Esophagus muscularis mucosa (tissue), 4 donors: ENCODE measurements at places on chromosomes 2 and 18. TPM values are rescaled to one million over a fixed set of nuclear protein-coding genes. Genes with fewer than 3 reads are reported as not detected.

DNA sequence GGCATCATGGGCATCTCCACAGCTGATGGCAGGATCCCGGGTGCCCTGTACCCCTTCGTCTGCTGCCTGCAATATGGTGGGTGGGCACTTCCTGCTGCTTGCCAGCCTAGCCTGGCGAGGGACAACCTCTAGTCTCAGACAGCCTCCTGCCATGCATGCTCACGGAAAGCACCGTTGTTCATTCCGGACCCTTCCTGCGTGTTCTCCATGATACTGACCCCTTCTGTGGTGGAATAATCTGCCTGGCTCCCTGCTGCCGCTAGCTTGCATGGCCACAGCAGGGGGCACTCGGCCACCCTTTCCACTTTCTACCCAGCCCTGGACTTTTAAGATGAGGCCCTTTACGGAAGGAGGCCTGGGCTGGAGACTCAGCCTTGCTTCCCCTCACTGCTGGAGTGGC lies 12.0 kb downstream of the PCARE start:
- peaks cover 22% of the 10 kb centered on the region for H3K4me1 ChIP-seq
- no peak for DNase-seq
- no peaks in the 10 kb centered on the region for H3K36me3 ChIP-seq
- no peak overlapping the region for H3K27ac ChIP-seq

DNA sequence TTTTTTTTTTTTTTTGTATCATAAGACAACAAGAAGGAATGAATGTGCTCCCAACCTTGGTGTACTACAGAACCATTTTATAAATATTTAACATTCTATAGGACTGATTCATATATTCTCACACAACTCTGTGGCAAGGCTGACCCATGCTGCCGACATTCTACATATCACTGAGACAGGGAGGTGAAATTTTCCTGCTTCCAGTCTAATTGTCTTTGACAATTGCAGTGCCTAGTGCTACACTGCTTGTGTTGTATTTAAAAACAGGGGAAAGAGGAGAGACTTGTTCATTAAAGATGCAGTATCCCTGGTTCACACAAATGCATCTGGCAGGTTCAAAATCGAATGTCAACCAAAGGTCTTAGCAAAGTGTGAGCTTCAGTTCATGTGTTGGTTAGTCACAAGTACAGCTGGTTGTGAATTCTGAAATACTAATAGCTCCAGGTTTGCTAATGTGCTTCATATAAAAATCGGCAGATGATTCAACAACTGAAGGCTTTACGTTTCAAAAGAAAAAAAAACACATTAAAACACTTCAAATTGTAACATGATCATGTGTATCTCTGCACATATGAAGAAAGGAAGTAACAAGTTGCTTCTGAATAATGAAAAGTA lies 130.8 kb downstream of the FIGN start:
- H3K36me3 ChIP-seq: no peaks in the 10 kb centered on the region
- H3K27ac ChIP-seq: no peak overlapping the region
- no peak for DNase-seq
- no peaks in the 10 kb centered on the region for H3K27me3 ChIP-seq

GRCh38 chr2:232888099-232888836 lies 18.2 kb downstream of the SNORC start:
- H3K36me3 ChIP-seq: no peaks in the 10 kb centered on the region
- no peak for DNase-seq
- no peak overlapping the region for H3K4me3 ChIP-seq

DNA sequence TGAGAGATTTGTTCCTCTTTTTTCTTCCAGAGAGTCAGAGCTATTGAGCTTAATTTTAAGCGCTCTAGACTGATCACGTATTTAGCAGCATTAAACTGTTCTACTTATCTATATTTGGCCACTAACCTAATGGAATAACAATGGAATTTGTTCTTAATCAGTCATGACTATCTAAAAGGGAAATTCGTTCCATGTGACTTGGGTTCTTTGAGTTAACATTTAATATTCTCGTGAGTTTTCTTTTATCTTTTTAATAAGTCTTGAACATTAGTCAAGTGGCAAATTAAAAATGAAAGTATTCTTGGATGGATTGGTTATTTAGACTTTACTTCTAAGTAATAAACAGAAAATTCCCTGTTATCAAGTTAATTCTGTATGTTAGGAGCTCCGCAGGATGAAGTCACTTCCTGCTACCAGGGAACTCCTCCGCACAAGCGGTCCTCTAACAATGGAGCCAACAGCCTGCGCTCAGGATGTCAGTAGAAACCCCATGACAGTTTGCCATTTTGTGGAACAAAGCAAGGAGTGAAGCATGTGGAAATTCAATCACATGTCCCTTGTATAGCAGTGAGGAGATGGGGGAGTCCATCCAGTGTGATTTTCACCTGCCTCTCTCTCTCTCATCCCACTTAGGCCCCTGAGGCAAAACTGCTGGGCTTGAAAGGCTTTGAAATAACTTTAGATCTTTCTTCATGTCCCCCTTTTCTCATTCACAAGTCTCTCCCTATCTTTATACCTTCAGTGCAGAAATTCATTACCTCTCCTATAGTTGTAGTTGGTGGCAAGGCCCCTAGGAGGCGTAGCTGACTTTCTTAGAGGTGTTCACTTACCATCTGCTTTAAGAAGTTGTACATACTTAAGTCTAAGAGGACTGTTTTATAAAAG lies 138.1 kb downstream of the WDR7 start:
- no peak for DNase-seq
- H3K4me1 ChIP-seq: no peaks in the 10 kb centered on the region
- no peaks in the 10 kb centered on the region for H3K27me3 ChIP-seq
- no peaks in the 10 kb centered on the region for H3K36me3 ChIP-seq

GRCh38 chr2:199471443-199472057 lies 13.8 kb upstream of the SATB2 start:
- H3K27ac ChIP-seq: no peak overlapping the region
- no peaks in the 10 kb centered on the region for H3K36me3 ChIP-seq
- H3K27me3 ChIP-seq: peaks cover 93% of the 10 kb centered on the region
- peak overlapping the region; percentile 38 for H3K4me3 ChIP-seq

- H3K27me3 ChIP-seq: no peaks in the 10 kb centered on the region
- DNase-seq: no peak
- peaks cover 23% of the 10 kb centered on the region for H3K4me1 ChIP-seq
- H3K27ac ChIP-seq: peak overlapping the region; percentile 93
Observed at GRCh38 chr2:27134781-27135477, 493 bp upstream of the PREB start.

GRCh38 chr2:8584174-8585066 lies 97.4 kb upstream of the ID2 start:
- H3K27me3 ChIP-seq: no peaks in the 10 kb centered on the region
- peak overlapping the region; percentile 48 for H3K4me3 ChIP-seq
- peaks cover 38% of the 10 kb centered on the region for H3K4me1 ChIP-seq
- no peaks in the 10 kb centered on the region for H3K36me3 ChIP-seq

DNA sequence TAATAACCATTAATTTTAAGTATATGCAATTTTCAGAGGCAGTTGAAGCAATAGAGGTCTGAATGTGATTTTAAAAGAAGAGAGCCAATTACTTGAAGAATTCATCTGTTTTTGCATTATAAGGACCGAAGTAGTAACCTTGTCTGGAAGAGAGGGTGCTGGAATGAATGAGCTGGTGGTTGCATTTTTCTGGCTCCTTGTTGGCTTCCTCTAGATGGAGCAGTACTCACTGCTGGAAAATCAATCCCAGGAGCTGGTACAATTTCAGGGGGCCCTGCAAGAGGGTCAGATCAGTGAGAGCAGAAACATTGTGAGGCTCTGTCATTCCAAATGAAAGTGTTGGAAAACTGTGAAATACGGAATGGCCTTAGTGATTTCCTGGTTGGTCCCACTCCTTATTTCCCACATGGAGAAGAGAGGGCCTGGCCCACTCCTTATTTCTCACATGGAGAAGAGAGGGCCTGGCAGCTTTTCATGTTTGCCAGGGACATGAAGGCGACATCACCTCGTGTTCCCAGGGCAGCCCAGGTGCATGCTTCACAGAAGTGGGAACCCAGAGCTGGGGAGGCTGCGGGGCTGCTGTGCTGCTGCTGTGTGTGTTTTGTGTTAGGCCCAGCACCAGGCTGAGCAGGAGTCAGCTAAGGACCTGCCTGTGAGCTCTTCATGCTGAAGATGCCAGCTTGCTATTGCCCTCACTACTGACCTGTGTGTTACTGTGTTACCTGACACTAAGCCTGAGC lies 197.4 kb downstream of the SNTG2 start:
- no peak overlapping the region for H3K27ac ChIP-seq
- no peaks in the 10 kb centered on the region for H3K36me3 ChIP-seq
- H3K27me3 ChIP-seq: no peaks in the 10 kb centered on the region
- no peak overlapping the region for H3K4me3 ChIP-seq
- peaks cover 1% of the 10 kb centered on the region for H3K4me1 ChIP-seq

- peaks cover 33% of the 10 kb centered on the region for H3K4me1 ChIP-seq
- H3K36me3 ChIP-seq: no peaks in the 10 kb centered on the region
- no peaks in the 10 kb centered on the region for H3K27me3 ChIP-seq
- DNase-seq: no peak
- H3K27ac ChIP-seq: peak overlapping the region; percentile 0
Observed at GRCh38 chr2:8121826-8122513, 559.9 kb upstream of the ID2 start.

DNA sequence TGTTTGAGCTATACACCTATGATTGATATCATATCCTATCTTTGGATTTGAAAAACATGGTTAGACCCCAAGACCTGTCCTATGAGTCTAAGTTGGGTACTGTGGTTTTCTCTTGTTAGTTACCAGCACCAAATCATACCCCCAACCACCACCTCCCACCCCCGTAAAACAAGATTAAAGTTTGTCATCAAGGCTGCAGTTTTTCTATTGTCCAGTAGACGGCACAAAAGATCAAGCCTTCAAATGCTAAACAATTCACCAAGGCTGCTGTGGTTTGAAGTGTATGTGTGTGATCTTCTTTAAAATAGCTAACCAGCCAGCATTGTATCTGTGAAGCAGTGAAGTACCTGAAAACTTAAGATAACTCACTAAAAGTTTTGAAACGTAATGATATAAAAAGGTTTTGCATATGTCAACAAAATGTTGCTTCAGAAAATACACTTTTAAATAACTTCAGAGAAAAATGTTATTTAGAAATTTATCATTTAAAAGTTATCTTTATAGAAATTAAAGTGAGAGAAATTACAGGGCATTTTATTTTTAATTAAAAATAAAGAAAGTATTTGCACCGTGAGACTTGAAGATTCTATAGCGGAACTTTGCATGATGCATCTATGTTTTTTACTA lies 5.8 kb upstream of the MEIS1 start:
- H3K4me3 ChIP-seq: no peak overlapping the region
- DNase-seq: no peak
- H3K27ac ChIP-seq: peak overlapping the region; percentile 98
- peaks cover 78% of the 10 kb centered on the region for H3K4me1 ChIP-seq

DNA sequence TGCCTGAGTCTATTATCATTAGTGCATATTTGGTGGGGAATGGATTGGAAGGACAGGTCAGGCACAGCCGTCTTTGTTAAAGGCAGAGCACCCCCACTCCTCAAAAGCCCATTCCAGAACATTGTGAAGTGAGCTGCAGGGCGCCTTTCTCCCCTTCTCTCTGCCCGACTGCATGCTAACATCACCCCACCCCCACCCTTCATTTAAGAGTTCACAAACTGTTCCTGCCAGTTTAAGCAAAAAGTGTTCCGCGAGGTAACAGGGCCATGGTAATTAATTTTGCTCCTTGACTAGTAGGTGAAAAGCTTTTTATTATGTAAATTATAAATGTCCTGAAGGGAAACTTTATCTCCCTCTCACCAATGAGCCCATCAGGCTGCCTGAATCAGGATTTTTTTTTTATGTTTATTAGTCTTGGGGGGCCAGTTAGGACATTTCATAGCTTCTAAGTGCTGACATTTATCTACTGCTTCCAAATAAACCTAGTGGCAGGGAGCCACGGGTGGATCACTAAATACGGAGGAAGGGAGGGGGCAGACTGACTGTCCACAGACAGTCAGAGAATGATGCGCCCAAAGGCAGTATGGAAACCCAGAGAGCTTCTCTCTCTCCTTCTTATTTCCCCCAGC lies 99.4 kb downstream of the FTCDNL1 start:
- H3K27me3 ChIP-seq: no peaks in the 10 kb centered on the region
- no peak overlapping the region for H3K27ac ChIP-seq
- H3K4me1 ChIP-seq: no peaks in the 10 kb centered on the region
- H3K4me3 ChIP-seq: no peak overlapping the region
- H3K36me3 ChIP-seq: no peaks in the 10 kb centered on the region

- peaks cover 56% of the 10 kb centered on the region for H3K36me3 ChIP-seq
- no peaks in the 10 kb centered on the region for H3K27me3 ChIP-seq
- H3K27ac ChIP-seq: no peak overlapping the region
Observed at GRCh38 chr18:9550429-9550828, 63.9 kb downstream of the PPP4R1 start.

GRCh38 chr18:55268151-55268601 lies 308.9 kb upstream of the CCDC68 start:
- H3K27me3 ChIP-seq: no peaks in the 10 kb centered on the region
- DNase-seq: no peak
- H3K4me3 ChIP-seq: no peak overlapping the region
- H3K27ac ChIP-seq: no peak overlapping the region

- H3K27me3 ChIP-seq: no peaks in the 10 kb centered on the region
- H3K4me1 ChIP-seq: peaks cover 46% of the 10 kb centered on the region
- no peak for DNase-seq
- H3K36me3 ChIP-seq: no peaks in the 10 kb centered on the region
- H3K4me3 ChIP-seq: no peak overlapping the region
Observed at GRCh38 chr2:37610638-37611289, 60.7 kb downstream of the CDC42EP3 start.

GRCh38 chr2:119174216-119174992 lies 15.9 kb upstream of the C1QL2 start:
- H3K36me3 ChIP-seq: no peaks in the 10 kb centered on the region
- no peak for DNase-seq
- no peak overlapping the region for H3K4me3 ChIP-seq
- H3K27ac ChIP-seq: no peak overlapping the region
- peaks cover 13% of the 10 kb centered on the region for H3K27me3 ChIP-seq

DNA sequence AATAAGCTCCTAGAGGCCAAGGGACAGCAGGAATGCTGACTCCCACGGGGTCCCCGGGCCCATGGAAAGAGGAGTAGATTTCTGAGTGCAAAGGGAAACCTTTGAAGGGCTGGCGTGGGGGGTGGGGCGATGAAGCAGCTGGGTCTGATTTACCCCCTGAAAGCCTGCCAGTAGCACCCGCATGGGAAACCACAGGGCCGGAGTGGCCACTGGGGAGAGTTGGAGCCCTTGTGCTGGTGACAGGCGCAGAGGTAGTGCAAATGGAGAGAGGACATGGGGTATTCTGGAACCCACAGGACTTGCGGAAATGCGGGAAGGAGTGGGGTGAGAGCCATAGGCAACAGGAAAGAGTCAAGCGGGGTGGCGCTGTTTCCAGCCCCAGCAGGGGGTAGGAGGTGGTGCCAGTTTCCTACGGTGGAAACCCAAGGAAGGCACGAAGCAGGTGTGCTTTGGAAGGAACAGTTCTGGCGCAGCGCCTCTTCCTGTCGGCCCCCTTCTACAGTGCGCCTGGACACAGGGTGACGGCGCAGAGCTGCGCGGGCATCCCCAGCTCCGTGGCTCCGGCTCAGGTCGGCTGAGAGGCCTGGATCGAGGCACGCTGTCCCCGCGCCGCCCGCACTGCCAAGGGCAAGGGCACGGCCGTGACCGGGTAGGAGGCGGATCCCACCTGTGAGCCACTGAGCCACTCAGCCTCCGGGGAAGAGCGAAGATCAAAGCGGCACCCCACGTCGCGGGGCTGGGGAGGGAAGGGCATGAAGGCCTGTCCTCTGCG lies 149.0 kb upstream of the GLI2 start:
- H3K4me3 ChIP-seq: peak overlapping the region; percentile 4
- no peak overlapping the region for H3K27ac ChIP-seq
- DNase-seq: no peak
- no peaks in the 10 kb centered on the region for H3K36me3 ChIP-seq
- no peaks in the 10 kb centered on the region for H3K4me1 ChIP-seq

KHK gene
- total RNA-seq: 1.3 TPM

GRB14 gene
- 6.3 TPM for total RNA-seq

GPR75 gene
- 2.5 TPM for total RNA-seq

TRIP12 gene
- total RNA-seq: 161 TPM

GPR17 gene
- total RNA-seq: not detected
